Fibroblast of the conjunctiva (primary cell): ENCODE measurements at places on chromosomes 2 and 18.

GRCh38 chr18:3458378-3458777 is 8.4 kb downstream of the TGIF1 start:
- DNase-seq = no peak

DNA sequence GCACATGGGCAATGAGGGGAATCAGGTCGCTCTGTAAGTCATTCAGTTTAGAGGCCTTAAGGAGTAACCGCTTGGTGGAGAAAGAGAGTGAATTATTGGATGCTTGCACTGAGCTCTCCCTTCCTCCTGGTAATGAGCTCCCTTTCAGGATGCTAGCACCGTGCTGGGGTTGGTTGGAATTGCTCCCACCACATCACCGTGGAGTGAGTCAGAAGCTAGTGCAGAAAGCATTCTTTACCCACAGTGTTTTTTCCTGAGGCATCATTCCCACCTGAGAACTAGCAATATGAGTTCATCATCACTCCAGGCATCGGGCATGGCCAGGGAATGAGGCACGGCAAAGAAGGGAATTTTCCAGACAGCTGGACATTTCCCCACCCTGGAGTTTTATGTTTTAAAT is 57.6 kb downstream of the ITGB6 start:
- DNase-seq = no peak

DNA sequence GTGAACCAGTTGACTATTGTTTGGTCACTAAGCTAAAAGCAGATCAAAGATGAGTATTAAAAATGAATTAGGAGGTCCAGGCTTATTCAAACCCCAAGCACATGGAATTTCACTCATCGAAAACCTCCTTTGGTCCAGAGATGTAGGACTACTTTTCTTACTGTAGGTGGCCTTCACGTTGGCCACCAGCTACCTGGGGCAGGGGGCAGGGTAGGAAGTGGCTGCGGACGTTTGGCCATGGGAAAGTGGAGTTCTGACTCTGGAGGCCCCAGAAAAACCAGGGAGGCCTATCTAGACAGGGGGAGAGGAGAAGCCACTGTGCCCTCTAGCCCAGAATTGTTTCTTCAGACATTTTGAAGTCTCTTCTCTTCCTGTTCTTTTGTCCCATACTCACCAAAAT is 31.8 kb upstream of the CABLES1 start:
- no peak for DNase-seq

DNA sequence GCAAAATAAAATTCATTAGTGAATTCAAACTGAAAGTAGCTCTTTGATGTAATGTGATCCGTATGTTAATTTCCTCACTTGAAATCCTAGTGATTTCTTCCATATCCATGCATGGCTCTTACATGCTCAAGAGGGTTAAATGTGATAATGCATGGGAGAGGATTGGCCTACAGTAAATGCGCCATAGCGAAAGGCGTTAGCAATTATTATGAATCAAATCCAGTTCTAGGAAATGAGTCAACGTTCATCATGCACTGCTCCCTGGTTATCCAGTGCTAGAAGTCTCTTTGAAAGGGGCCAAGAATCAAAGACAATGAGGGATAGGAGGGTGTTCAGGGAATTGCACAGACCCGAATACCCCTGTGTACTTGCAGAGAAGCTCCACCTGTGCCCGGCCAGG is 101.4 kb upstream of the RASGRP3 start:
- no peak for DNase-seq

DNA sequence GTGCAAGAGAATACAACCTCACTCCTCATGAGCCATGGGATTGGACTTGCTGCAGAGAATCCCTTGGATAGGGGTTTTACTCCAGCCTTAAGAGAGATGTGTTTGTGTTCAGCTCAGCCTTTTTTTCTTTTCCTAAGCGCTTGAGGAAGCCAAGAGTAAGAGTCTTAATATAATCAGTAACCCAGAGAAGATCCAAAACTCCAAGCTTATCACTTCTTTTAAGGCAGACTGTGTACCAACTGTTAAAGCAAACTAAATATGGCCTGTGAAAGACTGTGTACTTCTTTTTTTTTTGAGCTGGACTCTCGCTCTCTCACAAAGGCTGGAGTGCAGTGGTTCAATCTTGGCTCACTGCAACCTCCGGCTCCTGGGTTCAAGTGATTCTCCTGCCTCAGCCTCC is 30.4 kb downstream of the MSGN1 start:
- no peak for DNase-seq

- DNase-seq = no peak
These were observed 31.3 kb downstream of the GALNT3 start for GRCh38 chr2:165762723-165763122.

DNA sequence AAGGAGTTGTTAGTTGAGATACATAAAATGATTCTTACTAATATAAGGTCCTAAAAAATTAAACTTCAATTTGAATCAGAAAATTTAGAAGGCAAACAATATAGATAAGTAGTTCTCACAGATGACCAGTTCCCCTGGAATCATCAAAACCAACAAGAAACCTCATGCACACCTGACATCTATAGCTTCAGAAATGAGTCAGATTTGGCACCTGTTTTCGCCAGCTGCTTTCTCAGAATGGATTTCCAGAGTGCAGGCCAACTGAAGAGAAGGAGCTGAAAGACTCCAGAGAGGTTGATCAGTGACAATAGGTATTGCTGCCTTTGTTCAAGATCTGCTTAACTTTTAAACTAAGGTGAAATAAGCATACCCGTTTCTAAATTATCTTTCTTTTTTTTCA is 192.4 kb downstream of the RDH14 start:
- DNase-seq = no peak

DNA sequence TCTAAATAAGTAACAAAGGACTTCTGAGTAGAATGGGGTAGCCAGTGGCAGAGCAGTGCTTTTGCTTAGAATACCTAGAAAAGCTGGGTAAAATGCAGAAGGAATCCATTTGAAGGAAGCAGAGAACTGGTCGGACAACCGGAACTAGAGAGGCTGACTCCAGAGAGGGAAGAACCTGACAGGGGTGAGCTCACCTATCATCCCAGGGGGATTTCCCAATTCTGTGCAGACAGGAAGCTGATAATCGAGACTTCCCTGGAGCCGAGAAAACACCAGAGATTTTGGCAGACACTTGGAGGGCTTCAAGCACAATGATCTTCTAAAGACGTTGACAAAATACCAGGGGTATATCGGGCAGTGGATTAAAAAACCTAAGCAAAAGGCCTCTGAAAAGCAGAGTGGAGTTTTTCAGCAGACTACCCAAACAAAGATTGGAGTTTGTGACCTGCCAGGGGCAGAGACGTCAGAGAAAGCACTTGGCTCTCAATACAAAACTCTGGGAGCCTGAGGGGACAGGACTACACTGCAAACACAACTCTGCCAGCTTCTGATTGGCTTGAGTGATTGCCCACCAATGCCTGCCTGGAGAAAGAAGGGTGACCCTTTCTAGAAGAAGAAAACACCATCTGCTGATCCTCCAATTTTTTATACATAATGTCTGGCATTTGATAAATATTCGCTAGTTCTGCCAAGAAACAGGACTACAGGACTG is 67.5 kb upstream of the TTN start:
- no peak for DNase-seq

DNA sequence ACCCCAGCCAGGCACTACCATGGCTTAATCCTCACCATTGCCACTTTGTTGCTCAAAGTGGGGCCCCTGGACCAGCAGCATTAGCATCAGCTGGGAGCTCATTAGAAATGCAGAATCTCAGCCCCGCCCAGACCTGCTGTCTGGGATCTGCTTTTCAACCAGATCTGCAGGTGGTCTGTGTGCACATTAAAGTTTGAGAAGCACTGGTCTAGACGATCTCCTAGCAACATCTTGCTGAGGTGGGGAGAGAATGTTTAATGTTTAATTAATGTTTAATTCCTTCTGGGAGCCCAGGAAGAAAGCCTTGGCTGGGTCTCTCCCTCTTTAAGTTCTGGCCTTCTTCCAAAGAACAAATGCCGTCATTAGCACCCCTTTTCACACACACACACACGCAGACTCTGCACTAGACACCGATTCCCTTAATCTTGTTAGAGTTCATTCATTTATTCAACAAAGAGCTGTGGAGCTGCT is 53.7 kb downstream of the EDAR start:
- DNase-seq = no peak

- peak; percentile 91 for DNase-seq
These were observed 162.1 kb downstream of the ZEB2 start for GRCh38 chr2:144357623-144358373.

GRCh38 chr2:202039278-202040078 is 5.8 kb downstream of the FZD7 start:
- DNase-seq = no peak

DNA sequence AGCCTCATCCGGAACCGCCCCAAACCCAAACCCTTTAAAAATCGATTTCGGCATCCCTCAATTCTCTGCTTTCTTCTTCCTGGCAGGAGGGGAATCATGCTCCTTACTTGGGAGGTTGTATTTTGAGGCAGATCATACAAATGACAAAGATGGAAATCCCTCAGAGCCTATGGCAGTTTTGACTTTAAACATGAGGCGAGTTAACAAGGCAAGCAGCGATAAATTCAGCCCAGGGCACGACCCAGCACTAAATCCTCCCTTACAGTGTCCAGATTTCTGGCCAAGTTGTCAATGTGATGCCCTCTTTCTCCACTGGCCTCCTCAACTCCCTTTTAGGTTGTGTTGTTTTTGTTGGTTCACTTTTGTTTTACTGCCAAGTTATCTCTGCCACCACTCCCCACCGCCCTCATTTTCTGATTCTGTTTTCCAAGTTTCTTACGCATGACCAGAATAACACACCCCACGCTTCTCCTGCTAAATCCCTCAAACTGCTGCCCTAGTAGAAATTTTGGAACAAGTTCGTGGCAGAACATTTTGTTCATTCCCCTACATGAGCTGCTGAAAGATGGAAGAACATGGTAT is 68.3 kb downstream of the CTAGE1 start:
- no peak for DNase-seq

DNA sequence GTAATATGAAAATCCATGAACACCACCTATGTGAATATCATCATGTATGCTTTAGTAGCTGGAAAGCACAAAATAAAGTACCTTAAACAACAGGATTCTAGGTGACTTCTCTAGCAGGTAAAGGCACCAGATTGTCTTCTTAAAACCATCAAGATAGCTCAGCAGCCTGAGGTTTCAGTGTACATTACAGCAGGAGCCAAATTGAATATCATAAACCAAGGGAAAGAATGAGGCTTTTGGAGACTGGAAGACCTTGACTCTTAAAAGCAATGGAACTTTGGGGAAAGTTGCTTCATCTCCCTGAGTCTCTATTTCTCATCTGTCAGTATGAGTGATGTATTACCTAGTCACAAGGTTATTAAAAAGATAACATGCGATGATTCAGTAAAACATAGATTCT is 429.7 kb upstream of the SPHKAP start:
- no peak for DNase-seq

- DNase-seq = no peak
These were observed 358 bp downstream of the USP37 start for GRCh38 chr2:218567797-218568189.

- no peak for DNase-seq
These were observed 61.8 kb downstream of the CDH20 start for GRCh38 chr18:61394983-61395382.

DNA sequence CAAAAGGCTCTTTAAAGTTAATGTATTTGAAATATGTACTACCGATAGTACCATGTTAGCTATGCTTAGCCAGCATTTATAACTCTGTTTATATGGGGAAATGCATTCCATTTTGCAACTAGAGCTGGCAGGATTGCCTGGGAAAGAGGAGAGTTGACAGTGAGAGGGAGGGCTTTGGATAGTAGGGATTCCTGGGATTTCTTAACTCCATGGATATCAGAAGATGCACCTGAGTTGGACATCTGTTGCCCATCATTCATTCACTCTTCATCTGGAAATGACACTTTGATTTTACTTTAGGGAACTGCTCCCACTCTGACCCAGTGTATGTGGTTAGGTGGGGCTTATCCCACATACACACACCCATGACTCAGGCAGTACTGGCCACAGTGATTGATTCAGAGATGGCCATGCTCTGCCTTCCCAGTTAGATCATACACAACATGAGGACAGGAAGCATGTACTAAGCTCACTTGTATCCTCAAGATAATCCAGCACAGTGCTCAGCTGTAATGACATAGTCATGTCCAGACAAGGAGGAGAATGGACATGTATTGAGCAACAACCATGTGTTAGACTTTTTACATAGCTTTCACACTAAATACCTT is 248.8 kb downstream of the MREG start:
- DNase-seq = no peak

DNA sequence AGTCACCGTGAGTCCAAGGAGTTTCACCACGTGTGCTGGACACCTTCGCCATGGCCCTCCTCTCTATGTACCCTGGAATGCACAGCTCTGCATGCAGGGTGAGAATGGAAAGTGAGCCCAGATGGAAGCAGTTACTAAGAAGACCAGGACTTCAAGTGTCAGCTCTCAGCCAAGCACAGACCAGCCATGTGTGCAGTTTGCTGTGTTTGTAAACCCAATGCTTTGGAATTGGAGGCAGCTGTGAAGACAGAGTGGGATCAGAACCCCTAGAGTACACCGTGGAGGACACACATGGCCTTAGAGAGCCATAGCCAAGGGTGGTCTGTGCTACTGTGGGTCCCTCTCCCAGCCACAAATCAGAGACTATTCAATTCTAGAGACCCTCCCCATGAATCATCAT is 655.5 kb upstream of the ID2 start:
- no peak for DNase-seq

- DNase-seq = no peak
These were observed 148.3 kb downstream of the KLHL29 start for GRCh38 chr2:23533338-23533695.

- DNase-seq = no peak
These were observed 36.6 kb upstream of the CD28 start for GRCh38 chr2:203669820-203670219.

DNA sequence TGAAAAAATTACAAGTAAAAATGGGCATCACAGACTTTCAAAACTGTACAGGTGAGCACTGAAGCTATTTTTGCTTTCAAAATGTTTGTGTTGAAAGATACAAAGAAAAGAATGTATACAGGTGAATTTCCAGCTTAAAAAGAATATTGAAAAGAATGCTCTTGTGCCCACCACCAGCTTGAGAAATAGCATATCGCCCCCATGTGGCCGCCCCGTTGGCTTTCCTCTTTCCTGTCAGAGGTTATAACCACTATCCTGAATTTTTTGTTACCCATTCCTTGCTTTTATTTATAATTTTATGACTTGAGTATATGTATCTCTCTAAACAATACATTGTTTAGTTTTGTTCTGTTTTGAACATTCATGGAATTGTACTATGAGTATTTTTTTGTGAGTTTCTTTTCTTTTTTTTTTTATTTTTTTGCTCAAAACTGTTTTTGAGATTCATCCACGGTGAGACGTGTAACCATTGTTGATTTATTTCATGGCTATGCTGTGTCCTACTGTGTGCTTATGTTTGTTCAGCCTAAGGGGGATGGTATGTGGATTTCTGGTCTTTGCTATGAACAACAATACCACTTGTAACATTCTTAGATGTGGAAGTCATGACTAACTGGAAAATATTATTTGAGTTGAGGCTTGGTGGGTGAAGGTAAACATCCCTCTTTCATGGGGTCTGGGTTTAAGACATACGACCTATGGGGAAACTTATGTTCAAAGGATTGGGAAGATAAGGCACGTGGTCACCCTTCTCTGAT is 11.6 kb downstream of the TRPM8 start:
- DNase-seq = no peak

- DNase-seq = no peak
These were observed 8.9 kb upstream of the LTBP1 start for GRCh38 chr2:32937602-32938448.

- no peak for DNase-seq
These were observed 77.3 kb upstream of the ATG16L1 start for GRCh38 chr2:233174137-233174536.

GRCh38 chr2:30709516-30709915 is 97.7 kb downstream of the CAPN13 start:
- no peak for DNase-seq
